T1000 (cell line): ENCODE measurements at places on chromosomes 7 and 10.
A peak's percentile ranks its signal among the peaks of the same experiment; 100 is the strongest.

DNA sequence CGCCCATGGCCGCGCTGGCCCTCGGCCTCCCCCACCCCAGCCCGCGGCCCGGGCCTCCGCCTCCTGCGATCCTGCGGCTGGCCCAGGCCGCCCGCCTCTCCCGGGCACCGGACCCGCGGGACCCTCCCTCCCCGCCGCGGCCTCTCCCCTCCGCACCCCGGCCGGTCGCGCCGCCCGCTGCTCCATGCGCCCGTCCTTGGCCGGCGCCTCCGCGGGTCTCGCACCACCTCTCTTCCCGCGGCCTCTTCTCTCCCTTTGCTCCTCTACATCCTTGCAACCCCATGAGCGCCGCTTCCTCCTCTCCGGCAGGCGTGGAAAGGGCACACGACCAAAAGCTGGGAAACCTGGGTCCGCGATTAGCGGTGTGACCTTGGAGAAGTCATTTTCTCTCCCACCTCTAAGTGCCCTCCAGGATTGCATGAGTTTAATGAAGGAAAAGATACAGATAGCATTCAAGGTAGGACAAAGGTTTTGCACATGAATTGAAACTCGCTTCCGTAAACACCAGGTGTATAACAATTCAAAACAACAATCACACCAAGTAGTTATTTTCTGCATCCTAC lies 448 bp upstream of the SRPK2 start:
- peak; percentile 3 for DNase-seq

DNA sequence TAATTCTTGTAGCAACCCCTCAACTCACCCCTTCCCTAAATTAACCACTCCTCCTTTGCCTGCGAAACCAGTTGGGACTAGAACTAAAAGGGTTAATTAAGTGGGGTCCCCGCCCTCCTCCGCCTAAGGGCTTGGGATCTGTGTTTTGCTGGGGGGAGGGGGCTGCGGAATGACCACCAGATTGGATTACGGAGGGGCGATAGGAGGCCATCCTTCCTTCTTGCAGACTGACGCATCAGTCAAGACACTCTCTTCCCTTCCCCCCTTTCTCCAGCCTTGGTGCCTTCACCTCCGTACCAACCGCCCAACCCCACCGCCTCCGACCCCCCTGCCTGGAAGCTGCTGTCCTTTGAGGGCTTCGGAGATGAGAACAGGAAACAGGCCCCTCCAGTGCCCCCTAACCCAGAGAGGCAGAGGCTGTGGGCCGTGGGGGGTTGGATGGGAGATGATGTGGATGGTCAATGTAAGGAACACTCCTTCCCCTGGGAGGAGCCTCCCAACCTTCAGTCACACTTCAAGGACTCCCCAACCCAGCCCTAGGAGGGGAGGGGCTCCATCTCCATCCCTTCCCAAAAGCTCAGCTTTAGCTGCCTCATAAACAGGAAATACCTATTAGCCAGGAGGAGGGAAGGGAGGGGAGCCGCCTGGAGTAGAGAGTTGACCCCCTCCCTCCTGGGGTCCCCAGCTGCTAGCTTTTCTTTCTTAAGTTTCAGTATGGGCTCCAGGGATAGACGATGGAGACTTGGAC lies 997 bp upstream of the LDB1 start:
- no peak for DNase-seq

DNA sequence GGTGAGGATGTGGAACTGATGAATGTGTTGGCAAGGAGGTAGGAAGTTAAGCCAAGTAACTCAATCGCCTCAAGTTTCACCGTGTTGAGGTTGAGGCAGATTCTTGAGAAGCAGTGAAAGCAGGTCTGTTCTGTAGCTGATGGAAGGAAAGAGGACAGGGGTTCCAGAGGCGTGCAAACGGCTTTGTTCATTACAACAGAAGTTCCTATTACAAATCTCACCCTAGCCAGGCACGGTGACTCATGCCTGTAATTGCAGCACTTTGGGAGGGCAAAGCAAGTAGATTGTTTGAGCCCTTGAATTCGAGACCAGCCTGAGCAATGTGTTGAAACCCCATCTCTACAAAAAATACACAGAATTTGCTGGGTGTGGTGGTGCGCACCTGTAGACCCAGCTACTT lies 36.9 kb upstream of the PTF1A start:
- no peak for DNase-seq

DNA sequence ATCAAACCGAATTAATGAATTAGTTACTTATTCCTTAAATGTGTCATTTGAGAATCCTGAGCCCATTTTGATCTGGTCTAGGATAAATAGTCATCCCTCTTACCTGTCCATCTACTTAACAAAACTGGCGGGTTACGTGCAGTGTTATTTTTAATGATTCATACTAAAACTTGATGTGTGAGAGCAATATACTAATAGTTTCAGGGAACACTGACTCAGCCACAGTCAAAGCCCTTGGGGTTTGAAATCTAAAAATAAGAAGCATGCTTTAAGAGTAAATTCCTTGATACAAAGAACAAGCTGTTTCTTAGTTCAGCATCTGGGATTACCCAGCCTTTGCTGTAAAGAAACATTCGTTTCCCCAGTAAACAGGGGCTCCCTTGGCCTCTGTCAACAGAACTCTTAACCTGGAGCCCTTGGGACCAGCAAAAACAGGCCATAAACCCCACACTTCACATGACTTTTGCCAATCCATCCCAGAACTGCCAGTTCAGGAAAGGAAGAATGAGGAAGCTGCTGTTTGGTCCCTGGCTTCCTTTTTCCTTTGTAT lies 370.6 kb upstream of the IGFBP3 start:
- DNase-seq: no peak

DNA sequence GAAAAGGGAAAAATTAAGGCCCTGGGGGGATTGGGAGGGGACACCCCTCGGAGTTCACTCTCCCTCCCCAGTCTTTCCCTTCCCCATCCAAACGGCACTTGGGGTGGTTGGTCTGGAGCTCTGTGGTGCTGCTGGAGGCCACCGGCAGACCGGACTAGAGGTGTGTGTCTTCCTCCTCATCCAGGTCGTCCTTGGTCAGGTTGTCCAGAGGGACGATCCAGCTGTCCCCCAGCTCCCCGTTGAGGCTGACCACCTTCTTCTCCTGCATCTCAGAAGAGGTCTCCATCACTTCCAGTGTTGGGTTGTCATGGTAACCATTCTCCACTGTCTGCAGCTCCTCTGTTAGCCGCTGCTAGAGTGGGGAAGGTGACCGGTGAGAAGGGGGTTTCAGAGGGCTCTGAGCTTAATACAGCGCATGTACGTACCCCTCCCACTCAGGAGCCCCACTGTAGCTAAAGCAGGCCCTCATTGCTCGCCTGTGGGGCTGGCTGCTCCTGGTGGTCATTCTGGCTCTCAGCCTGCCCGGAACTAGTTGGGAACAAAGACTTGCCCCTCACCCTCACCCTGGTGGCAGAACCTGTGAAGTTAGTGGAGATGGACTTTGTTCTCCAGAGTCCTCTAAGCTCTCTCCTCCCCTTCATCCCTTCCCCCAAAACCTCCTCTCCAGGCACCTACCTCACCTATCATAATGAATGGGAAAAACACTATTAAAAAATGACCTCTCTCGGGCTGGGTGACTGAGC lies 52.1 kb downstream of the PODXL start:
- DNase-seq: no peak

GRCh38 chr10:59240582-59241183 lies 64.2 kb downstream of the PHYHIPL start:
- DNase-seq: no peak

DNA sequence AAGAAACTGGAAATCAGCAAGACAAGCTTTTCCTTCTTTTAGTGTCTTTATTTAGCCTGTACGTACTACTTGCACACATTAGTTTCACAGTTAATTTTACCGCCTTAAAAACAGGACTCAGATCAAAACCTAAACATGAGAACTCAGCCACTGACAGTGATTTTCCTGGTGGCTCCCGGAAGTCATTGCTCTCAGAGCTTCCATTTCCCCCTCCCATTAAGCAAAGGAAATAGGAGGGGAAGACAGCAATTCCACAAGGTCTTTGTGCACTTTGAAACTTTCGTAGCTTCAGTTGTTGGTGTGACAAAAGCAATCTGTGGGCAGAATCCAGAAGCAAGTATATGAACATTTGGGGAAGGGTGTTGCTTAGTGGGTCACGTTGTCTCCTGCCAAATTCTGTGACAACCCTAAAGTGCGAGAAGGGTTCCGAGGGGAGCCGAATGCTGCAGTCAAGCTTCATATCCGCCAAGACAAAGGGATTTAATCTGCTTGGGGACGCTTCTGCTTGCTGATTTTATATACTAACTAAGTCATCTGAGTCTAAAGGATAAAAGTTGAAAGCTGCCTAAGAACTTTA lies 30.4 kb downstream of the FAM53B start:
- no peak for DNase-seq

- DNase-seq: no peak
These were observed 798.5 kb upstream of the IGFBP3 start for GRCh38 chr7:46719616-46720015.

DNA sequence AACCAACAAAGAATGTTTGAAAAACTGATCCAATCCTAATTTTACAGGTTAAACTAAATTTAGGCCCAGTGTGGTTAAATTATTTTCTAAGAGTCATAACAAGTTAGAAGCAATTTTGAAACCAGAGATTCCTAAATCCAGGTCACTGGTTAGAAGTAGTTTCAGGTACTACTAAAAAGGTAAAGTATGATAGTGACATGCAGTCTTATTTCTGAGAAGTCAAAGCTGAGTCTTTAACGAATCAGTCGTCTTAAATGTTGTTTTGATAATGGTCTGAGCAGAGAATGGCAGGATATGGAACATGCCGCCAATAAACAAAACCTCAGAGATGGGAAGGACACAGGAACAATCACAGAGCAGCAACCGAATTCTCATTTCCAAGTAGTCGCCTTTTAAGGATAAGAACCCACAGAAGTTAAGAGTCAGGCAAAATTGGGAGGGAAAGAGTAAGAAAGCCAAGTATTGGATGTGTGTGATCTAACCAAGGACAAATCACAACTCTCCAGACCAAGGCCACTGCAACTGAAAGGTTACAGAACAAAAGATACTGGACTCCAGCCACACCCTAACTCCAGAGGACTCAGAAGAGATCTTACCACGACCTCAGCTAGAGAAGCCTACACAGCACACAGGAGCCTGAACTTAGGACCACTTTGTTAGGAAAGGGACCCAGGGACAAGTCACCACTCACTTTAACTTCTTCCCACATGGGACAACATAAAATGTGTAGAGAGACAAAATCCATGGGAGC lies 19.7 kb downstream of the TMEM243 start:
- DNase-seq: no peak

- DNase-seq: no peak
These were observed 311.6 kb downstream of the CCDC3 start for GRCh38 chr10:12689893-12690292.

DNA sequence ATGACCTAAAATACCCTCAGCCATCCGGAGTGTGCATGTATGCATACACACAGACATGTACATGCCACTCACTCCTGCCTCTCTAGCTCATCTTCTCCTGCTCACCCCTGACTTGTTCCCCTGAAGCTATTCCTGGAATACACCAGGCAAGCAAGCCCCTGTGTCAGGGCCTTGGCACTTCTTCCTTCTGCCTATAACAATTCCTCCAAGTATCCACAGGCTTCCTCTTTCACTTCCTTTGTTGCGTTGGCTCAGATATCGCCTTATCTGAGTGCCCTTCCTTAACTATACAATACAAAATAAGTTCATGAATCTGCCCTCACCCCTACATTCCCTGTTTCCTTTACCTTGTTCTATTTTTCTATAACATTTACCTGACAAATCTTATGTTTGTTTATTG lies 88.8 kb downstream of the NOD1 start:
- DNase-seq: no peak

DNA sequence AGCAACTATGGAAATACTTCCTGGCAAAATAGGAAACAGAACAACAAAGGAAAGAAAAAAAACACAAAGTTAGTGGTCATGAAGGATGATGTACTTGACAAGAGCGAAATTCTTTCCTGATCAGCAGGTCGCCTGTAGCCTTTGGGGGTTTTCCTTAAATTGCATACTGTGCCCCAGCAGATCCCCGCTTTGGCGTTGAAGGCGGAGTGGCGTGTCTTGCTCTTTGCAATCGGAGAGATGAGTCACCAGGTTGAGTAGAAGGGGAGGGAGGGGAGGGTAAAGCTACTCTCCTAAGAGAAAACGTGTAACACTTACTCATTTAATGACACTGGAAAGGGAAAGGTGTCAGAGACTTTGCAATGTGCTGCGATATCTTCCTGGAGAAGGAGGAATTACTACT lies 587.2 kb downstream of the SORCS1 start:
- peak; percentile 70 for DNase-seq

GRCh38 chr7:2307690-2308107 lies 6.5 kb downstream of the SNX8 start:
- DNase-seq: no peak

DNA sequence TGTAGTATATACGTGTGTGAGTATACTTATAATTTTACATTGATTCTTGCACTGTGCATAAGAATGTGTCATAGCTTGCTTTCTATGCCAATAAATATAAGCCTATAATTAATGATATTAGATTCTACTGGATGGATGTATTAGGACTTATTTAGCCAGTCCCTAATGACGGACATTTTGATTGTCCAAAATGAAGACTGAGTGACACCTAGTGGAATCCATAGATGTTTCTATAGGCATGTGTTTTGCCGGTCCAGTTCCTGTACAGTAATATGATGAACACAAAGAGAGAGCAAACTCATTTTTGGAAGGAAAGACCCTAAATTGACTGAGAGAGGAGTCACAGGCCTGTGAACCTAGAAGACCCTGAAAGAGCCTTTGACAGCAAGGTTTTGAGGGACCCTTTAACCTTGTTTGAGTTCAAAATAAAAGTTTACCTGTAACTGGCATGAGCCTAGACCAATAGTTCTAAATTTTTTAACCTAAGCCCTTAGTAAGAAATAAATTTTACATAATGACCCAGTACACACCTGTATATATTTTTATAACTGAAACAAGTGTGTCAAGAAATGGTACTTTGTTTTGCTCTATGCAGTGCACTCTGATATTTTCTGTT lies 42.4 kb upstream of the AGBL3 start:
- no peak for DNase-seq

- no peak for DNase-seq
These were observed 125.9 kb upstream of the PPIF start for GRCh38 chr10:79221110-79222051.

- no peak for DNase-seq
These were observed 5.0 kb downstream of the CALD1 start for GRCh38 chr7:134784251-134785049.

GRCh38 chr10:104329735-104330134 lies 8.5 kb downstream of the ITPRIP start:
- peak; percentile 59 for DNase-seq

DNA sequence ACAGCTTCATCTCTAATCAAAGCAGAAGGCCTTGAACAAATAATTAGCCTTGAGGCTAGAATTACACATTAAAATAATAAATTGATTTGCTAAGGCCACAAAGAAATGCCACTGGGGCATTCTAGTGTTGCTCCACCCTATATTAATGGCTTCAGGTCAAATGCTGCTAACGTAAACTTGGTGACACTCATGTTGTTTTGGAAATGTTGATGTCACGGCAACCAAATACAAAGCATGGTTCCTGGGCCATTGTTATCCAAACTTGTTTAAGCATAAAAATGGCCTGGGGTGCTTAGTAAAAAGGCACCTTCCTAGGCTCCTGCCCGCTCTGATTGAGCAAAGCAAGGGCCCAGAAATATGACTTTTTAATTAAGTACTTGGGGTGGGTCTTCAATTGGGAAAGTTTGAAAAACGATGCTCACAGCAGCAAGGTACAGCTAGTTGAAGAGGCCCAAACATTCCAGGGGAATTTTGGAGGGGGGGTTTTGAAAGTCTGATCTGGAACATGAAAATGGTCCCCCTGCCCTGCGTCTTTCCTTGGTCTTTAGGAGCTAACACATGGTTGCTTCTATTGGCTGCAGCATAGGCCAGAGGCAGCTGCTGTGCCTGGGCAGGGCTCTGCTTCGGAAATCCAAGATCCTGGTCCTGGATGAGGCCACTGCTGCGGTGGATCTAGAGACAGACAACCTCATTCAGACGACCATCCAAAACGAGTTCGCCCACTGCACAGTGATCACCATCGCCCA lies 67.8 kb downstream of the ABCC2 start:
- DNase-seq: no peak
